CD4-positive, alpha-beta T cell treated with Interleukin-4 for 1 hour (primary cell): ENCODE measurements at places on chromosomes 5 and 9.

- DNase-seq: no peak
These were observed 46.6 kb upstream of the IRX4 start for GRCh38 chr5:1929108-1929991.

- peak; percentile 4 for DNase-seq
These were observed 64.1 kb downstream of the BARX1 start for GRCh38 chr9:93891050-93891449.

DNA sequence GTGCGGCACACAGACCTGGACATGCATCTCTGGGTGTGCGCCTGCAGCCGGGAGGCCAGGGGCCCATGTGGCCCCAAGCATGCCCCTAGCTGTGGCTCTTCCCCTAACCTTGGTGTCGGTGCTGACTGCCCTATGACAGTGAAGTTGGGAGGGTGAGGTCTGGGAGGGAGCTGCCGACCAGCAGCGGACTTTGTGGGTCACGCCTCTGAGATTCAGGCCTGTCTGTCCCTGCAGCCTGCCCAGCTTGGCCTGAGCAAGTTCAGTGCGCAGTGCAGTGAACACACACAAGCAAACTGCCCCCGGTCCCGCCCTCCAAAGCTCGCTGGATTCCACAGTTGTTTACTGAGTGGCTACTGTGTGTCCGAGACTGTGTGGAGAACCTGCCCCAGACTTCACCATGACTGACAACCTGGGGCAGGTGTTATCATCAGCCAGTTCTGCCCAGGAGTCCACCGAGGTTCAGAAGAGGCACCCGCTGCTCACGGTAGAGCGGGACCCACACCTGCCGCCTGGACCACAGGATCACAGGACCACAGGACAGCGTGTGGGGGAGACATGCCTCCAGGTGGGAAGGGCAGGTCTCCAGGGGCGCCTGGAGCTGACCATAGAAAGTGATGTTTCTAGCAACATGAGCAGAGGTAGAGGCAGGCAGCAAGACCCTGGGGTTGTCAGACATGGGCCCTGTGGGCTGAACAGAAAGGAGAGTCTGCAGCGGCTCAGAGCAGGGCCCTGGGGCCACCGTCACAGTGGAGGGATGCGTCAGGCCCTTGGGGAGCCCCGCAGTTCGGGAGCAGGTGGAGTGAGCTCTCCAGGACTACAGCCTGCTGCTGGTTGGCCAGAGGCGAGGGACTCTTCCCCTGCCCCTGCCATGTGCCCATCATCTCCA, 105.1 kb downstream of the PHF2 start:
- peak; percentile 9 for DNase-seq

- no peak for DNase-seq
These were observed 193.5 kb downstream of the GNA14 start for GRCh38 chr9:77454663-77455062.

- DNase-seq: no peak
These were observed 23.7 kb upstream of the UGCG start for GRCh38 chr9:111872886-111873285.

GRCh38 chr5:151156507-151157420, 815 bp downstream of the ANXA6 start:
- DNase-seq: no peak

DNA sequence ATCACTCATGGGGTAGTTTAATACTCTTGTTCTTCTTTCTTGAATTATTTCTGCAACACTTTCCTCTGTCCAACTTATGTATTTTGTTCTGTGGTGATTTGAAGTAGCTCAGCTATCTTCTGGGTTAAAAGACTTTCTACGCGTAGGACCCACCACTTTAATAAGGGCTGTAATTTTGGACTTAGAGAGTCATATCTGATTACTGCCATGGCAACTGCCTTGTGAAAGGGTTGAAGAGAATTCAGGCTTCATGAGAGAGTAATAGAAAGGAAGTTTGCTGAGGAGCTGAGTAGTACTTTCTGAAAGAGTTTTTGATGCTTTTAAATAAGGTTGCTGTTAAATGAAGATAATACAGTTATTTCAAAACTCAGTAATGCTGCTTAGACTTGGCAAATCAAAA, 89.5 kb downstream of the TLE4 start:
- no peak for DNase-seq
